Colonic mucosa (tissue), 4 donors: ENCODE measurements at places on chromosomes 2 and 18. TPM values are rescaled to one million over a fixed set of nuclear protein-coding genes. Genes with fewer than 3 reads are reported as not detected.

GRCh38 chr2:102119255-102119654 lies 23.3 kb upstream of the IL1R1 start:
- no peak for DNase-seq
- H3K27ac ChIP-seq: no peak overlapping the region
- H3K36me3 ChIP-seq: no peaks in the 10 kb centered on the region

DNA sequence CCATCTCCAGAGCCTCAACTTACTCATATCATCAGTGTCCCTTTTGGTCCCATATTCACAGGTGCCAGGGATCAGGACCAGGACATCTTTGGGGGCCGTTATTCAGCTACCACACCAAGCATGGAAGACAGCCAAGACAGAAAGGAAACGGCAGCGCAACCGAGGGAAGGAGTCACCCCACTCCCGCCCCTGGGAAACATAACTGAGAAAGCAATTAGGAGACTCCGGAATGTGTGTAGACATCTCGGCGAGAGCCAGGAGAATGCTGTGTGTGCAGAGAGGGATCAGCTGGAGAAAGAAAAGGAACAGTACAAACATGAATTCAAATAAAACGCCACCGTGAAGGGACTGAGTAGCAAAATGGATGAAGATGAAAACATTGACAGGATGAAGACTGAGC lies 13.4 kb upstream of the BOK start:
- no peak for DNase-seq
- no peak overlapping the region for H3K4me3 ChIP-seq
- peaks cover 30% of the 10 kb centered on the region for H3K27me3 ChIP-seq
- H3K4me1 ChIP-seq: no peaks in the 10 kb centered on the region
- no peak overlapping the region for H3K27ac ChIP-seq

- H3K27me3 ChIP-seq: no peaks in the 10 kb centered on the region
- no peaks in the 10 kb centered on the region for H3K36me3 ChIP-seq
- H3K4me3 ChIP-seq: no peak overlapping the region
- H3K4me1 ChIP-seq: no peaks in the 10 kb centered on the region
Observed at GRCh38 chr2:35873921-35874320, 481.7 kb upstream of the CRIM1 start.

The RGPD3 gene
- total RNA-seq: 0.05 TPM

The AMMECR1L gene
- total RNA-seq: 10.5 TPM
